ENCODE measurements at places on chromosomes 16 and 17.

- no peak for DNase-seq
Observed at GRCh38 chr17:65039336-65039988, 17.1 kb downstream of the GNA13 start.

GRCh38 chr17:9331279-9332131 lies 244.1 kb downstream of the STX8 start:
- no peak for DNase-seq

GRCh38 chr16:81711657-81712319 lies 67.3 kb upstream of the PLCG2 start:
- no peak for DNase-seq

GRCh38 chr17:36149296-36149820 lies 27.1 kb downstream of the TBC1D3B start:
- no peak for DNase-seq
